ENCODE measurements at places on chromosomes 6 and 20.

GRCh38 chr20:21767739-21768223 is 62.3 kb downstream of the PAX1 start:
- DNase-seq = no peak

- DNase-seq = no peak
Measured at GRCh38 chr6:78517399-78517798, 350.0 kb upstream of the IRAK1BP1 start.

GRCh38 chr6:129175066-129175465 is 292.1 kb downstream of the LAMA2 start:
- DNase-seq = no peak

DNA sequence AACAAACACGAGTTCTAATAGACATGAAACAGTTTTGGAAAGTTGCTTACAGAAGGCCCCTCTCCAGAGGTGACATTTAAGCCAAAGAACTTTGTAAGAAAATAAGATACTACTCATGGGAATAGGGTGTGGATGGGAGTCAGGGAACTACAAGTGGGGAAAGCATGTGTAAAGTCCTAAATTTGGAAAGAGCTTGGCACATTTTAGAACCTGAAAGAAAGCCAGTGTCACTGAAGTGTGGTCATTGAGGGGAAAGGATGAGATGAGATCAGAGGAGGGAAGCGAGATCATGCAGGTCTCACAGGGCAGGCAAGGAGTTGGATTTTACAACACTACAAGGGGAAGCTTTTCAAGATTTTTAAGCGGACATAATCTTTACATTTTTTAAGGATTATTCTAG is 38.0 kb downstream of the VGLL2 start:
- no peak for DNase-seq

- peak; percentile 21 for DNase-seq
Measured at GRCh38 chr6:33632558-33633039, 11.5 kb downstream of the ITPR3 start.

- no peak for DNase-seq
Measured at GRCh38 chr6:43070028-43070632, 6.0 kb upstream of the PTK7 start.

- no peak for DNase-seq
Measured at GRCh38 chr6:12717356-12717755, 789 bp downstream of the PHACTR1 start.

GRCh38 chr6:13436399-13437217 is 50.8 kb downstream of the GFOD1 start:
- DNase-seq = no peak

- no peak for DNase-seq
Measured at GRCh38 chr6:132614554-132614953, 9.5 kb downstream of the TAAR2 start.

GRCh38 chr20:13139459-13140150 is 81.5 kb upstream of the ISM1 start:
- DNase-seq = no peak

- DNase-seq = no peak
Measured at GRCh38 chr20:37928996-37929682, 26.2 kb downstream of the VSTM2L start.

- DNase-seq = peak; percentile 3
Measured at GRCh38 chr6:593139-593906, 63.6 kb downstream of the HUS1B start.

GRCh38 chr6:106300944-106301343 is 24.6 kb downstream of the ATG5 start:
- DNase-seq = no peak

DNA sequence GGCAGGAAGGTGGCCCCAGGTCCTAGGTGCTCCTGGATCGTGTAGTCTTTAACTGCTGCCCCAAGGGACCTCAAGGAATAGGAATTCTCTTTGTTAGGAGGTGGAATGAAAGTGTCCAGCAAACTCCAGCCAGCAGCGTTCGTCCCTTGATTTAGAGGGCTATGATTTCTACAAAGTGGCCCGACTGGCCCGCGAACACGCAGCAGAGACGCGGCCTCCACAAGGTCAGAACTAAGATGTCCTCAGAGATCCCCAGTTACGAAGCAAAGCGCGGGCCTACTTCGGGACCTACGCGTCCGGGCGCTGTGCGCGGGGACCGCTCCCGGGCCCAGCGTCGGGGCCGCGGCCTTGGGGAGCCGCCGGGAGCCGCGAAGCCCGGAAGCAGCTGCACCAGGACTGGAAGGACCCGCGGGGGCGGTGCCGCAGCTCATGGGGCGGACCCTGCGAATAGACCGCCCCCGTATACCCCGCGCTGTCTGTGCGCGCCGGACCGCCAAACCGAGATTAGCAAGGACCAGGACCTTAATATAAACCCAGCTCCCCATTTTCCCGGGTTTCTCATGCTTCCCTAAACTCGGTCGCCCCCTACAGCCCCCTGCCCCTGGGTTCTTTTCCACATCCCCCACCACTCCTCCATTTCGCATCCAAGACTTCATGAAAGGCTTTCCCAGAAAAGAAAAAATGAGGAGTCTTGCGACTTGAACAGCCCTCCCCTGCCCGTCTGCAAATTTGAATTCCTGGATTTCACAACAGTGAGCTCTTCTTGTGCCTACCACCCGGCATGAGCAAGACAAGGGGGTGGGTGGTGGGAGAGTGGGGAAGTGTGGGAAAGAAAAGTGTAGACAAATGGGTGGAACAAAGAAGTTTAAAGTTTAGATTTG is at the start of gene C6orf47:
TSS of gene C6orf47 (minus strand) at position 398 of the 881 bp plus-strand sequence. CDS start 831 bp downstream, outside the sequence.
- peak; percentile 58 for DNase-seq

GRCh38 chr6:54601600-54602300 is 244.8 kb upstream of the FAM83B start:
- no peak for DNase-seq

GRCh38 chr20:4018023-4018748 is 2.8 kb upstream of the RNF24 start:
- no peak for DNase-seq

DNA sequence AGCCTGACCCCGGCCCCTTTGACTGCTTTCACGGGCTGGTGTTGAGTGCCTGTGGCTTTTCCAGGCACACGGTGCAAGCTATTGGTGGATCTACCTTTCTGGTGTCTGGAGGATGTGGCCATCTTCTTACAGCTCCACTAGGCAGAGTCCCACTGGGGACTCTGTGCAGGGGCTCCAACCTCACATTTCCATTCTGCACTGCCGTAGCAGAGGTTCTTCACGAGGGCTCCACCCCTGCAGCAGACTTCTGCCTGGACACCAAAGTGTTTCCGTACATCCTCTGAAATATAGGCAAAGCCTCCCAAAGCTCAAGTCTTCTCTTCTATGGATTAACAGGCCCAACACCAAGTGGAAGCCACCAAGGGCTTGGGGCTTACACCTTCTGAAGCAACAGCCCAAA is 691.5 kb upstream of the POU3F2 start:
- DNase-seq = no peak

Data from hypothalamus (tissue), 51 donors.